NCI-H2227 treated with DMSO at 0.1 percent for 48 hours (cell line): ENCODE measurements at places on chromosomes 7 and 10.

- DNase-seq = no peak
These were observed 121.4 kb downstream of the ZFAND4 start for GRCh38 chr10:45550903-45551786.

GRCh38 chr10:17622061-17622460 is 4.9 kb upstream of the HACD1 start:
- no peak for DNase-seq

GRCh38 chr7:75657866-75658265 is 80.9 kb downstream of the HIP1 start:
- no peak for DNase-seq

GRCh38 chr10:92387289-92387940 is 96.4 kb downstream of the MARCHF5 start:
- DNase-seq = no peak

GRCh38 chr10:17841050-17841449 is 31.9 kb downstream of the MRC1 start:
- no peak for DNase-seq

- DNase-seq = no peak
These were observed 55.5 kb downstream of the WDFY4 start for GRCh38 chr10:48740015-48740707.

DNA sequence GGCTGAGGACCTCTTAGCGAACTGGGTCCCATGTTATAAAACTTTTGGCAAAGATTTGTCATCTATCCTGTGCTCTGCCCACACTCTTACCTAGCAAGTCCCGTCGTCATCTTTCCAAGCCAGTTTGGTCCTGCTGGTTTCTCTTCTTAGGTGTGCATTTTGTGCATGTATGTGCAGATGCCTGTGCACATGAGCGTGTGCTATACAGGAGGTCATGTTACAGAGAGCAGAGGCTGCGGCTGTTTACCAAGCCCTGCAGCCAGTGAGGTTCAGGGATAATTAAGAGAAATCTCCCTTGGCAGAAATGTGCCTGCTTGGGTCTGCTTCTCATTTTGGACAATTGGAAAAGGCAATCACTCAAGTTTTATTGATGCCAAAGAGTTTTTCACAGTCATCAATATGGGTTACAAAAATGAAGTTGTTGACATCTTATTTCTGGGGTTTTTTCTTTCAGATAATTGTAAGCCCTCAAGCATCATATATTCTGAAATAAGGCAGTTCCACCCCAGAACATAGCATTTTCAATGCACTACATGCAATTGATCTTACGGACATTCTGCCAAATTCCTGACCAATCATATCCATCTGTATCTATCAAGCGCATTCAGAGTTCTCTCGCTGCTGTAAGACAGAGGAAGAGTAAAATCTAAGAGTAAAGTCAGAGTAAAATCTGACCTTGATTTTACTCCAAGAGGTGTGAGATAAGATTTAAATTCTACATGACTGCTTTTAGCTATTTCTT is 361.4 kb upstream of the ZNF32 start:
- no peak for DNase-seq

DNA sequence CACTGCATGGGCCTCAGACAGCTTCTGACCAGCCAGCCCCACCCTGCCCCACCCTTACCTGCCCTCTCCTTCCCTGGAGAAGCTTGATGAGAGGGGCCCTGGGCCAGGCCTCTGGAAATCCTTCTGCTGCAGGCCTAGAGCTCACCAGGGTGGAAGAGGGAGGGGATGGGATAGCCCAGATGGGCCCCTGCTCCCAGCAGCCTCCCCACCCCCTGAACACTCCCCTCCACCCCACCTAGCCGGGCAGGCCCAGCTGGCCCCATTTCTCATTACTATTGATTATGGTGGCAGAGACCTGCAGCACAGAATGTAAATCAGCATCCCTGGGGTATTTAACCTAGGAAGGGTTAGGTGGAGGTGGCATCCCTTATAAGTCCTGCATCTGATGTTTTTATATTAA is 11.6 kb upstream of the RET start:
- DNase-seq = no peak
